Upper lobe of left lung (tissue), 6 donors: ENCODE measurements at places on chromosomes 5 and 9.

DNA sequence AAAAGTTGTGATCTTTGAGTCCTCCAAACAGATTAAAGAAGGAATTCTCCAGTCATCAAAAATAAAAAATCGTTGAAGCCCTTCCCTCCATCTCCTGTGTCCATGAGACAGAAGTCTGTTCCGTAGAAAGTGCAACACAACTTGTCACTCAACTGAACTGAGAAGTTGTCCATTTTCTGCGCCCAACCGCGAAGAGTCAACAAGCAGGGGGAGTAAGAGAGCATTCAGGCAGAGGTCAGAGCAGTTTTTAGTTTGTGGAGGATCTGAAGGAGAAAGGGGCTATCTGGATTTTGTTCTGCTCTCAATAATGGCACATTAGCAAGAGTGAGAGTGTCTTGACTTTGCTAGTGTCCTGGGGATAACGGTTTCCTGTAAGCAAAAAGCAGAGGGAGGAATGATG lies 303.9 kb downstream of the ICE1 start:
- DNase-seq: no peak

- DNase-seq: no peak
These were observed 1114.9 kb upstream of the C9orf72 start for GRCh38 chr9:28688172-28688571.

GRCh38 chr5:69043655-69043996 lies 50.2 kb upstream of the SLC30A5 start:
- DNase-seq: no peak

- no peak for DNase-seq
These were observed 25.4 kb upstream of the DCP2 start for GRCh38 chr5:112951124-112951702.

DNA sequence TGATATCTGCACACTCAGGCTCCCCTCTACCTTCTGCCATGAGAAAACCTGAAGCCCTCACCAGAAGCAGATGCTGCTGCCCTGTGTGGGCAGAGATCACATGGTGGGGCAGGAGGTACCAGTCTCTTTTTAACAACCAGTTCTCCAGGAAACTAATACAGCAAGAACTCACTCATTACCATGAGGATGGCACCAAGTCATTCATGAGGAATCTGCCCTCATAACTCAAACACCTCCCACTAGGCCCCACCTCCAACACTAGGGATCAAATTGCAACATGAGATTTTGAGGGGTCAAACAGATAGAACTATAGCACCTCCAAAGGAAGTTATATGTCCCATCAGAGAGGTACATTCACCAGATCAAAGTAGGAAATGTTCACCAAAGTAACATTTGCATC lies 136.3 kb upstream of the SHB start:
- no peak for DNase-seq

DNA sequence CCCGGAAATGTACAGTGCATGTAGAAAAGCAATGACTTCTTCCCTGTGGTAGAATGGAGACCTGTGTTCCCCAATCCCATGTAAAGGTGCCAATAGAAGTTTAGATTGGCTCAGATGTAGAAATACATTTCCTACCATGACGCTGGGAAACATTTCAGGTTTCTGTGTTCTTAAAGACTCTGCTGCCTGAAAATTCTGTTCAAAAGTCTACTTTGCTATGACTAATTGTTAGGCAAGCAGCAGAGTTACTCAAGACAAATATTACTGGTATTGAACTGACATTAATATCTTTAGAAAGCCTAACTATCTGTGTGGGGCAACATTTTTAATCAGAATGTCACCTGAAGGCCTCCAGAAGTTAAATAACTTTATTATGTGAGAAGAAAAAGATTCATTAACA lies 75.5 kb upstream of the ELL2 start:
- DNase-seq: no peak

- no peak for DNase-seq
These were observed 26.0 kb downstream of the TPD52L3 start for GRCh38 chr9:6354072-6354686.

DNA sequence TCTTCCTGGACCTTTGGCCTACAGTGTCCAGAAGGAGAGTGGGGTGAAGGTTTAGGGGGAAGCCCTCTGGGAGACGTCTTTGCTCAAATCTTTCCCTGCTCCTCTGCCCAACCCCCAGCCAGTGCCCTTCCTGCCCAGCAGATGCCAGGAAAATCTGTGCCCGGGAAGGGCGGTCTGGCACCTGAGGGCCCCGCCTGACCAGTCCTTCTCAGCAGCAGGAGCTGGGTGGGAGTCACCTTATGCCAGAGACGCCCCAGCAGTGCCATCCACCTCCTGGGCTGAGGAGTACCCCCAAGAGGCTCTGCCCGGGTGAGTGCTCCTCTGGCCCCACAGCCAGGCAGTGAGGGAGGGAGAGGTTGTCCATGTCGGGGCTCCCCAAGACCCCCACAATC lies 14.9 kb upstream of the CERCAM start:
- no peak for DNase-seq

DNA sequence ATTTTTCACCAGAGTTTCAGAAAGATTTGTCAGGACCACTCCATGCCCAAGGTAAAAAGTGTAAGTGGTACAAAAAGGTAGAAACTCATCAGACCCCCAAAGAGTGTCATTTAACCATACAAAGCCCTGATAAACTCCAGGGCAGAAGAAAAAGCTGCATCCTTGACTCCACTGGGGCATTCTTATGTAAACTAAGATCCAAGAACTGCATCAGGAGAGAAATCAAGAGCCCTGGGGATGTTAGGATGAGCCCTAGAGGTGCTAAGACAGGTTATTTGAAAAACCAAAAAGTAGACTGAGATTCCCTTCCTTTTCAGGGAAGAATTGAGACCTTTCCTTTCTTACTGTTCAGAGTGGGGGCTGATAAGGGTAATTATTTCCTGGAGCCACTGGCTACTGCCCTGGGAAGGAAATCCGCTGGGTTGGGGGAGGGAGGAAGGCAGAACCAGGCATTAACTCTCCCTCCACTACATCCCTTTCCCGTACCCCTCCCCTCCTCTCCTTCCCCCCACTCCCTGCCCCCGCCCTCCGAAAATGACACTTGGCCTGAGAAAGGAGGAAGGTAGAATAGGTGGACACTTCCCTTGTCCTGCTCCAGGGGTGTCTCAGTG lies 54.7 kb downstream of the FXN start:
- DNase-seq: no peak

DNA sequence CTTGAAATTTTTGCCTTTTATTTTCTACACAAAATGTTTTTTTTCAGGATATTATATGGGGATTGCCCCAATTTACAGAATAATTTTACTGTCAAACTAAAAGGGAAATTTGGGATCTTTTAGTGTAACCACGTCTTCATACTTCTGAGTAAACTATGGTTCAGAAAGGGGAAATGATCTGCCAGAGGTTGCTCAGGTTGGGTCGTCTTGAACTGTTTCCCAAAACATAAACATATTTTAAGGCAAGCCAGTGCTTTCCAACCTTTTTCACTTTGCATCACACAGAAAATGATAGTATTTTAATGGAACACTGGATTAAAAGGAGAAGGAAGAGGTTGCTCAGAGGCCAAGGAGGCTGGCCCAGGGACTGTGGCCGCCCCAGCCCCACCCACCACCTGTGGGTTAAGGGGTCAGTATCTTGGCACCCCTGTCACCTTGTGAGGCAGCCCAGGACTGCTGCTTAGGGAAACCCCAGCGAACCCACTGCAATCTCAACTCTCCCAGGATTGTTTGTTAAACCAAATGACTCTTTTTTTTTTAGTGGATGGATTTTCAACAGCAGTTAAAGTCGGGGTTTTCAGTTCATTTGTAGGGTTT lies 142.7 kb upstream of the DHFR start:
- DNase-seq: no peak

GRCh38 chr5:102090770-102091169 lies 205.3 kb downstream of the SLCO4C1 start:
- no peak for DNase-seq

DNA sequence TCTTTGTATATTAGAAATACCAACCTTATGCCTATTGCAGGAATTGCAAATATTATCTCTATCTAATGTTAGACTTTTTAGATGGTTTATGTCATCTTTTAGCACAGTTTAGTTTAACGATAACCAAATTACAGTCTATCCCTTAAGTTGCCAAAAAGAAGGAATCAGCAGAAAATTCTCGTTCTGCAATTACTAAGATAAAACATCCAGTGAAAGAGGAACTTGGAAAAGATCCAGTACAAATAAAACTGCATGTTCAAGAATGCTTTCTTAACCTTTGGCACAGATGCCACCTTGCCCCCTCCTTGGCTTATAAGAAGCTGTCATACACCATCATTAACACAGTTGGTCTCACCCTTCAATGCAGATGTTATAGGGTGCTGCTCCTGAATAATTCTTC lies 124.0 kb downstream of the SEMA5A start:
- no peak for DNase-seq
